ENCODE measurements at places on chromosomes 7 and 10.

GRCh38 chr7:95859429-95859828 lies 87.1 kb downstream of the DYNC1I1 start:
- no peak for DNase-seq

- DNase-seq: no peak
Measured at GRCh38 chr10:45593938-45594275, 78.7 kb downstream of the ZFAND4 start.

- no peak for DNase-seq
Measured at GRCh38 chr7:129454249-129454551, 20.0 kb downstream of the STRIP2 start.

- DNase-seq: no peak
Measured at GRCh38 chr10:102150970-102151773, 1.0 kb upstream of the NOLC1 start.

DNA sequence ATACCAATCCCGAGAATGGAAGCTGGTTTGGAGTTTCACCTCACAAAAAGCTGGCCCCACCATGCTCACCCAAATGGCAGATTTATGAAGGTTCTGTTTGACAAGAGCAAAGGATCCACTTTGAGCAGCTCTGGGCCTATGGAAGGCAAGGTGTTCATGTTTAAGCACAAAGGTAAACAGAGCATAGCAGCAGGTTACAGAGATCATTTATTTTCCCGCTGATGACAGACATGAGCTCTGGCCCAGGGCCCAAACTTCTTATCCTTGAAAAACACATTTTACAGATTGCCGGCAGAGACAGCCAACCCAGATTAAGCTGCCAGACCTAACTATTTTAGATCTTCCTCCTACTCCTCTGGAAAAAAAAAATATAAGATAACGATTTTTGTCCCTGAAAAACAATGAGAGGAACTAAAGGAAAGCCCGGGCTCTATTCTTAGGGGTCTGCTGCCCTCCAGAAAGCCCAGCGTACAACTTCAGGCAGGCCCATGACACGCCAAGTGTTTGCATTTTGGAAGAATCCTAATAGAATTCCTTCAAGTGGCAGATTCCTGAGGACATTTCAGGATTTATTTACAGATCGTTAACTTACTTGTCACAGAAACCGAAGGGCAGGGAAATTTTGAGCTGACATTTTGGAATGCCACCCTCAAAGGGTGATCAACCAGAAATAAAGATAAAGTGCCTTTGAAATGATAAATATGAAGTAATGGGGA lies 40.0 kb downstream of the SYPL1 start:
- no peak for DNase-seq

DNA sequence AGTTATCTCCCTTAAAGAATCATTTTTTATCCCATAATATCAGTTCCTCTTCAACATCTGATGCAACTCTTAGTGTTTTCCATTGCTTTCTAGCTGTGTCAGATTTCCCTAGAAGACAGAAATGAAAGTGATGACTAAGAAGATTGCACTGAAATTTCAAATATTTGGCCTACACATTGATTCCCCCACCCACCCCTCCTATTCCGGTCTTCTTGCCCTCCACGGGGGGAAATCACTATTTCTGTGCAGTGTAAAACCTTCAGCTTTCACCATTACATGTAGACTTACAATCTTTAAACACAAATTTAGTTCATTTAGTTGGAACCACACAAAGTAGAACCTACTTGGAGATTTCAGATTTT lies 63.7 kb upstream of the IL6 start:
- no peak for DNase-seq

DNA sequence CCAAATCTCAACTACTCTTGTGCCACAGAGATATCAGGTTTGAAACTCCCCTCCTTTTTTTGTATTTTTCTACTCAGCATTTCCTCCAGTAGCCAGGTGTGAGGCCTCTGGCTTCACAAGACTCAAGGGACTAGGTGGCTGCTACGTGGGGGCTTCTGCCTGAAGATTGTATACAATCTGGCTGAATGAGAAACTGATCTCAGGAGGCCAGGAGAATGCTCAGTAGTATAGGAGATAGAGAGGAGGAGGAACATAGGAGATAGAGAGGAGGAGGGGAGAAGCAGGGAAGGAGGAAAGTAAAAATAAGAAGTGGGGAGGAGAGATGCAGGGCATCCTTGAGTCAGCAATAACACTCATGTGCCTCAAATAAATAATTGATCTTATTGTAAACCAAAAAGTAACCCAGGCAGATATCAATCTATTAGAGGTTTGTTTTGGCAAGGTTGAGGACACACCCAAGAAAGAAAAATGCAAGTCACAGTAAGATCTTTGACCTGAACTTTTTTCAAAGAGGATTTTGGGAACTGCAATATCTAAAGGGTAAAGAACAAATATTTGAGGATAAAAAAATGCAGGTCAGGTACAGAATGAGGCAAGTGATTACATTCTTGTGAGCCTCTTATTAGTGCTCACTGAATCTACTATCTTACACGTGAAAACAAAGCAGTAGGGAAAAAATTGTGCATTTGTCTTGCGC lies 36.8 kb downstream of the AKR1C8 start:
- DNase-seq: no peak

- no peak for DNase-seq
Measured at GRCh38 chr7:34313289-34313688, 344.7 kb upstream of the NPSR1 start.

GRCh38 chr7:4178416-4178815 lies 503.7 kb upstream of the FOXK1 start:
- no peak for DNase-seq

GRCh38 chr7:65216469-65216868 lies 157.2 kb upstream of the ZNF92 start:
- DNase-seq: peak; percentile 40

DNA sequence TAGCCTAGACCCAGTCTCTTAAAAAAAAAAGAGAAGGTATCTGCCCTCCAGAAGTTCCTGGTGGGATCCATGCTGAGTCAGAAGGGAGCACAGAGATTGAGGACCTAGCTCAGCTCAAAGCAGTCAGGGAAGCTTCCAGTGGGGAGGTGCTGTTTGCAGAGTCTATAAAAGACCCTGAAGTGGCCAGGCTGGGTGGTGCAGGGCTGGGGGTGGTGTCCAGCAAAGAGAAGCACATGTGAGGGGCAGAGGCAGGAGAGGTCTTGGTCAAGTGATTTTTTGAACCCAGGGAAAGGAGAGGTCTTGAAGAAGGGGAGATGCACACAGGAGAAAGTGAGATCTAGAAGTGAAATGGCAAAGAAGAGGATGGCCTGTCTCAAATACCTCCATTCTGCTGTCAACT lies 130.4 kb upstream of the PODXL start:
- no peak for DNase-seq

DNA sequence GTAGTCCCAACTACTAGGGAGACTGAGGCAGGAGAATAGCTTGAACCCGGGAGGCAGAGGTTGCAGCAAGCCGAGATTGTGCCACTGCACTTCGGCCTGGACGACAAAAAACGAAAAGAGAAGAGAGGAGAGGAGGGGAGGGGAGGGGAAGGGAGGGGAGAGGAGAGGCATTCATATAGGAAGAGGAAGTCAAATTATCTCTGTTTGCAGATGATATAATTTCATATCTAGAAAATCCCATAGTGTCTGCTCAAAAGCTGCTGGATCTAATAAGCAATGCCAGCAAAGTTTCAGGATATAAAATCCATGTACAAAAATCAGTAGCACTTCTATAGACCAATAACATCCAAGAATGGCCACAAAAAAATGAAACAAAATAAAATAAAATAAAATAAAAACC lies 120.3 kb downstream of the LMBR1 start:
- DNase-seq: no peak

DNA sequence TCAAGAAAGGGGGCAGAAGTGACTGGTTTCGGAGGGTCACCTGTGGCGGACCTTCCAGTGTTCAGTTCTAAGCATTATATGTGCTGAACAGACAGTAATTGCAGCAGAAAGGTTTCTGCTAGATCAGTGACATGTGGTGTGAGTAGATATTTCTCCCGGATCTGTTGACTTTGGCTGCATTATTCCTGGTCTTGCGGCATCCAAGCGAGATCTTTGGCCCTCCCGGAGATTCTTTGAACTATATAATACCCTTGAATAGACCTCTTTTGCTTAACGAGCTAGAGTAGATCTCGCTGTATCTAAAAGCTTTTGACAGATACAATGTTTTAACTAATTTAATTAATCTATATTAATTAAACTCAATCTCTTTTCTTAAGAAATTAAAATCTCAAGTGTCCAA lies 99.8 kb downstream of the PTN start:
- no peak for DNase-seq

GRCh38 chr7:132240821-132241422 lies 335.3 kb downstream of the PLXNA4 start:
- no peak for DNase-seq

DNA sequence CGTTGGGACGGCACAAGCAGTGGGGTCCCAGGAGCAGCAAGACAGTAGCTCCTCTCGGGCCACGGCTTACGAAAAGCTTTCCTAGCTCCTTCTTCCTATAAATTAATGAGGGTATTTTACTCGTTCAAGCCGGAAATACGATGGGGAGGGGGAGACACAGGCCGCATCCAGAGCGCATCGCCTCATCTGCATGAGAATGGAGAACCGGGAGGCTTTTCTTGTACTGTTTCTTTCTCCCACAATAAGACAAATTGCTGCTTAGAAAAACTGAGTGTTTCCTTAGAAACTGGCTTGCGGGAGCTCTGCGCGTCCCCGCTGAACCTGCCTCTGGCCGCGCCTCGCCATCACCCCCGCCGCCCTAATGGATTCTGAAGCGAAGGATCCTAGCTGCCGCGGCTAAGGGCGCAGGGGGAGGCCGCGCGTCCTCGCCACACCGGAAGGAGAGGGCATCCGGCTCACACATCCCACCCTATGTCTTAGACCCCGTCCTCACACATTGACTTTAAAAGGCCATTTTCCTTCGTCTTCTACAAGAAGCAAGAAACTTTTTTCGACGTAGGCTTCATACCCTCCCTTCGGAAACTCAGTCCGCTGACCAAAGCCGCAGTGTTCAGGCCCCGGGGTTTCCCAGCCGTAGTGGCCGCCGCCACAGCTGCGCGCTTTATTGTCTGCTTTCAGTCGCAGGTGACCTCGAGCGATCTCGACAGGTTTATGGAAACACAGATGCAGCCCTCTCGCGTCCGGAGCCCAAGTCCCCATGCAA lies 8.8 kb downstream of the NXPH1 start:
- DNase-seq: no peak

DNA sequence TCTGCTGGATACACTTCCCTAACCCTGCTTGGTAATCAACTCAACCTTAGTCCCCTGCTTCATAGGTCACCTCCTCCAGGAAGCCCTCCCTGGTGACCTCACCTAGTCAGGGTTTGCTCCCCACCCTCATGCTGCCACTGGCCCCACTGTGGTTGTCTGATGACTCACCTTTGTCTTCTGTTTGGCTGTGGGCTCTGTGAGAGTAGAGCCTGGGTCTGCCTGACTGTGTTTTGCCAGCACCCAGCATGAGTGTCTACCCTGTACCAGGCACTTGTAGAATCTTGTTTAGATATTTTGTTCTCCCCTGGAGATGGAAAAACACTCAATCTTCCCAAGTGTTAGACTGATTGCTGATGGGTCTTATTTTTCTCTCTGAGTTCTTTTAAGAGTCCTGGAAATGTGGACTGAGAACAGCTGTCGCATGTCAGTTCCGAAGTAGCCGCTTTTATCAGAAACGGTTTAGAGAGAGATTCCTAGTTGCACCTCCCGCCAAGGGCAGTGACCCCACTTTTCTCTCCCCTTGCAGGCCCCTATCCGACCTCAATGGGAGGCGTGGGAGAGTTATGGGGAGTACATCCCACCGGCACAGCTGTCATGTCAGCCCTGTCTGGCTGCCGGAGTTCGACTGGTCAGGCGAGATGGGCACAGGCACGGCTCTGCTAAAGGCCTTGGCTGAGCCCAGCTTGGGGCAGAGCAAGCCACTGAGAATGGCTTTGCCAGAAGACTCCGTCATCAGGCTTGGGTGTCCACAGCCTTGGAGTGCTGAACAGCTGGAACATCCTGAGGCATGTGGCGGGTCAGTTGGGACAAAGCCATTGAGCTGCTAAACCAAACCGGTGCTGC lies 134.3 kb downstream of the GRK5 start:
- peak; percentile 30 for DNase-seq

GRCh38 chr7:80467069-80467468 lies 44.8 kb downstream of the GNAT3 start:
- DNase-seq: no peak

Data from stimulated activated CD8-positive, alpha-beta memory T cell treated with anti-CD3 and anti-CD28 coated beads, Interleukin-7, amount 100 ng/mL, for 48 hours (primary cell).